Mucosa of descending colon (tissue), 3 donors: ENCODE measurements at places on chromosomes 7 and 10.

GRCh38 chr10:69538461-69538860 lies 34.8 kb downstream of the NEUROG3 start:
- no peak for DNase-seq

- DNase-seq: no peak
Measured at GRCh38 chr10:12796401-12797160, 204.9 kb downstream of the CCDC3 start.

GRCh38 chr7:1809601-1810258 lies 139.7 kb downstream of the ELFN1 start:
- DNase-seq: no peak

- DNase-seq: no peak
Measured at GRCh38 chr10:89312973-89313372, 11.1 kb downstream of the IFIT2 start.

DNA sequence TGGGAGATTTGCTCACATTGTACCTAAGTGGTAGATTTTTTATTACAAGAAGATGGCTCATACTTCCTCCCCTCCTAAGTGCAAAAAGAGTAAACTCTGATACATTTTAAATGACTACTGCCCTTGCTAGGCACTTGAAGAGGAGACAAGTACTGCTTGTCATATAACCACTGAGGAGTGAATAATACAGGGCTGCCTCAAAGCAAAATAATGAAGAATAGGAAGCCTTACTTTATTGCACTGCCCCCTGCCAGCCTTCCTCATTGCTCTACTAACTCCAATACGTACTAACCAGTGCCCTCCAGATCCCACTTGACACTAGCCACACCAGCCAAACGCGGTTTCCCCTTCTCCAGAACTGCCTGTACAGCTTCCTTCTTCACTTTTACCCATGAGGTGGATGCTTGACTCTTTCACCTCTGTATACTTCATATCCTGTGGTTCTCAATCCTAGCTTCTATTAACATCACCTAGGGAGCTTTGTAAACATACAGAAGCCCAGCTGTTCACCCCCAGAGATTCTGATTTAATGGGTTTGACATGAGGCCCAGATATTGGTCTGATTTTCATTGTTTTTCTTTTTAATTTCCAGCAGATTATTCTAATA lies 11.7 kb upstream of the MTERF1 start:
- DNase-seq: no peak

- no peak for DNase-seq
Measured at GRCh38 chr10:80589726-80590373, 52.1 kb downstream of the SH2D4B start.

DNA sequence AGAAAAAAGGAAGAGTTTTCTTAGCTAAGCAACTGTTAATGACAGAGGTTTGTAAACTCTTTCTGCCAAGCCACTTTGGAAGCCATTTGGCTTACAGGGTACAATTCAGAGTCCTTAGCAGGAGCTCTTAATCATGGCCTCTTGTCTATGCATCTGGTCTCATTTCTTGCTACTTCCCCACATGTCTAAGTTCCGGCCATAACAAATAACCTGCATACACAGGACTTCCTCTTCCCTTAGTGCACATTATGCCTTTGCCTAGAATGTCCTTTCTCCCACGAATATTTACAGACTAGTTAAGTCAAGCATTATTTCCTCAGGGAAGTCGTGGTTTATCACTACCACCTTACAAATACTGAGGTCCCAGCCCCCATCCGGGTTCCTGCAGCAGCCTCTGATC lies 8.6 kb upstream of the UPF2 start:
- no peak for DNase-seq
